ENCODE measurements at places on chromosomes 12 and 14.

- DNase-seq = peak; percentile 6
These were observed at the start of gene SLC24A4 for GRCh38 chr14:92323011-92323915. SLC24A4 (plus strand) TSS chr14:92323165; CDS start chr14:92323831, 666 bp downstream.

- DNase-seq = no peak
These were observed 12.0 kb downstream of the OSBPL8 start for GRCh38 chr12:76547526-76547925.

DNA sequence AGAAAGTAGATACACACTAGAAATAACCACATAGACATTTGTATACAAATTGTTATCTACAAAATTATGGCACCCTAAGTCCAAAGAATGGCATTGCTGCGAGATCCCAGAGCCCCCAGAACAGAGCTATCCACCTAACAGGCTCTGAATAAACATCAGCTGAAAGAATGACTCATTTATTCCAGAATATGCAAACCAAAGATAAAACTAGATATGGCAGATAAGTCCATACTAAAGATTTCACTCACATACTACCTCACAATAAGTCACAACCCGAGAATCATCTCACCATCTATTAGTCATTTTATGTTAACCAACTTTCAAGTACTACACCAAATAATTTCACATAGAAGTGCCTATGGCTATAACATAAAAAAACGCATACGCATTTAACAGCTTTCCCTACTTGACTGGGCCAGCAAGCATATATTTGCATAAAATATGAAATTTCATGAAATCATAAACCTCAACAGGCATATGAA, 5.6 kb downstream of the CNIH1 start:
- peak; percentile 12 for DNase-seq

- no peak for DNase-seq
These were observed 309.3 kb downstream of the PDZRN4 start for GRCh38 chr12:41497409-41497808.

- no peak for DNase-seq
These were observed 30.8 kb downstream of the TMTC3 start for GRCh38 chr12:88172844-88173407.

GRCh38 chr12:65308006-65308405, 29.5 kb downstream of the MSRB3 start:
- no peak for DNase-seq

DNA sequence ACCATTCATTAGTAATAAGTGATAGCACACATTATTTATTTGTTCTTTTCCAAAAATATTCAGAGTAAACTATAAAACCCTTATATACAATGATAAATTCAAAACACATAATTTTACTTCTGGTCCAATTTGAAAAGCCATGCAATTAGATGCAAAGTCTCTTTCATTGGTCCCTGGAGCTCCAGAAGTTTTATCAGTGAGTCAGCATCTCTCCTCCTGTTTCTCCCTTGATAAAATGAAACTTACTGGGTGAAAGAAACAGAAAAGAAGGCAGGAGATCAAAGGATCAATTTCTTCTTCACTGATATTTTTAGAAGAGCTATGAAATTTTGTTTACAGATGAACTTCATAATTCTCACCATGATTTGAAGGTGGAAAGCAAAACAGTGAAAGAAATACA, 47.5 kb downstream of the IFNG start:
- no peak for DNase-seq

DNA sequence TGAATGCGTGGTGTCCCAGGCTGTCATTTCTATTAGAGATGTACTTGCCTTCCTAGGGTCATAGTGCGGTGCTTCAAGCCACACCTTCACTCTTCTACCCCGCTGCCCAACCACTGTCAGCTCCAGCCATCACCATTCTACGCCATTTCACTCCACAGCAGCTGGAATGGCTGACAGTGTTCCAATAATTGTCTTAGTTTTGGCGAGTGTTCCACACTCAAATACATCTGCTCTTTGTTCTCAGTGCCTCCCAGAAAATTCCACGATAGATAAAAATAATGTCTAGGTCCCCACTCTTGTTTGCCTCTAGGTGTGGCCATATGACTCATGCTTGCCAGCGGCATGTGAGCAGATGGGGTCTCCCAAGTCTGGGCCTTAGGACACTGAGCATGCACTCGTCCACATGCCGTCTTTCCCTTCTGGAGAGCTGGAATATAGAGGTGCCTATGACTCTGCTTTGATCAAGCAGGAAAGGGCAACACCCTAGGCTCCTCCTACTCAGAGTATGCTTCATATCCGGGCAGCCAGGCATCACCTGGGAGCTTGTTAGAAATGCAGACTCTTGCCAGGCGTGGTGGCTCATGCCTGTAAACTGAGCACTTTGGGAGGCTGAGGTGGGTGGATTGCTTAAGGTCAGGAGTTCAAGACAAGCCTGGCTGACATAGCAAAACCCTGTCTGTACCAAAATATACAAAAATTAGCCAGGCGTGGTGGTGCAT, 163.0 kb downstream of the BRMS1L start:
- DNase-seq = no peak

DNA sequence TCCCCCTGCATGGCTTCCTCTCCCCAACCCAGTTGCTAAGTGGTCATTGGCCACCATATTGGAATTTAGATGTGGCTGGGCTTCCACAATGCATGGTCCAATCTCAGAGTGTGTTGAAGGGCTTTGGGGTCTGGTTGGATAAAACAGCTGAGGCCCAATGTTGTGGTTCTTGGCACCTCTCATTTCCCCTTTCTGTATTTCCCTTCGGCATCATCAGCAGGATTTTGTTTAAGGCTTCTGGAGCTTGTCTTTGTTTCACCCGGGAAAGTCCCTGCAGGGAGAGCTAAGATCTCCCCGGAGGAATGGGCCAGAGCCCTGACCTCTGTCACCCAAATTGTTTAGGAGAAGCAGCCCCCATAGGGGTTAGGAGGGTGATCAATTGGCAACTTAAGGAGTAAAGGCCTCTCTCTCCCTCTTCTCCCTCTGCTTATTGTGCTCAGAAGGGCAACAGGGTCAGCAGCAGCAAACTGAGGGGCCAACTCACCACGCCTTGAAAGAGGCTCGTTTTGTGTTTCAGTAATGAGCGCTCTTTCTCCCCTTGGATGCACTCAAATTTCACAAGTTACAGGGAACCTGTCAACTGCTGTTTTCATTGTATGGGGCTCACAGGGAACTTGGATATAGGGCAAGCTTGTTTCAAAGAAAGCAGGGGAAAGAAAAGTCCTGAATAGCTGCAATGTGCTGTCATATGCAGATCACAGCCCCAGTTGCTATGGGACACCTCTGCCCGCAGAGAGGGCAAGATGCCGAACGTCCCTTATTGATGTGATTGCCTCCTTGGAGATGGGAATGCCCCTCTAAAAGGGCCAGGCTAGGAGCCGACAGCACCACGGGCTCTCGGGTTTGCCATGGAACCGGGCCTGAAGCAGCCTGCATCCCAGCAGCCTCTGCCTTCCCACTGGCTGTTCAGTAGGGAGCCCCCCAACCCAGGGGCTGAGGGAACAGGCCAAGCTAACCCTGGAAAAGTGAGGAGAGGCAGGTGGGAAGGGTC, 223.7 kb downstream of the ZFP36L1 start:
- no peak for DNase-seq

DNA sequence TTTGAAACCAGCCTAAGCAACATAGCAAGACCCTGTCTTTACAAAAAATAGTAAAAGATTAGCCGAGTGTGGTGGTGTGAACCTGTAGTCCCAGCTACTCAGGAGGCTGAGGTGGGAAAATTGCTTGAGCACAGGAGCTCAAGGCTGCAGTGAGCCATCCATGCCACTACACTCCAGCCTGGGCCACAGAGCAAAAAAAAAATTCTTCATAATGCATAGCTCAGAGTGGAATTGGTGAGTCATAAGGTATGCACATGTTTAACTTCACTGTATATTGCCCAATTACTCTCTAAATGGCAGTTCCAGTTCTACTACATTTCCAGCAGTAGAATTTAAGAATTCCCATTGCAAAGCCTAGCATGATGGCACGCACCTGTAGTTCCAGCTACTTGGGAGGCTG, 26.8 kb upstream of the CLIP1 start:
- DNase-seq = no peak

- no peak for DNase-seq
These were observed 395.2 kb downstream of the PAWR start for GRCh38 chr12:79295572-79295971.

GRCh38 chr12:912466-913235, 36.8 kb downstream of the RAD52 start:
- DNase-seq = no peak

DNA sequence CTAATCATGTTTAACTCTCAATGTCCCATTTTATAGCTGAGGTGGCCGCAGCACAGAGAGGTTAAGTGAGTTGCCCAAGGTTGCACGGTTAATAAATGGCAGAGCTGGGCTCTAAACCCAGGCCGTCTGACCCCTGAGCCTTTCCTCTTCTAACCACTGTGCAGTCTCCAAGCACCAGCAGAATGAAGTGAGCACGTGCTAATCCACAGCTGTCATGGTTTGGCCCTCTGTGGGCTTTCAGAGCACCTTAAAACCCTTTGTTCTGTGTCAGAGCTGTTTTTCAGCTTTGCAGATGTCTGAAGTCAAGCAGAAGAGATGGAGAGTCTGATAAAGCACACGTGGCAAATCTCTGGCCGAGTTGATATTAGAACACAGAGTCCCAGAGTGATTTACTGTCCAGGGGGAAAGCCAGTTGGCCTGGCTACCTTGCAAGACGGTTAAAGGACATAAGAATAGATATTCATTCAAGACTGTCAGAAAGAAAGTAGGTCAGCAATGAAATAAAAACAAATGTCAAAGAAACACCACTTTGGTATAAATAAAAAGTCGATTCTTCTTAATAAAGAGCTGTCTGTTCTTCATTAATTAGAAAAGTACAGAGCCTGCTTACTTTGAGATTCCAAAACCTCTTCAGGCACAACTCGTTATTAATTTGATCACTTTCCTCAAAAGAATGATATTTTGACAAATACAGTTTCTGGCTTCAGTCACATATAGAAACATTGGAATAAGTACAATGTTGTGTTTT, 107.3 kb downstream of the CRADD start:
- DNase-seq = no peak

- no peak for DNase-seq
These were observed 208.6 kb upstream of the TMTC1 start for GRCh38 chr12:29992366-29992765.

DNA sequence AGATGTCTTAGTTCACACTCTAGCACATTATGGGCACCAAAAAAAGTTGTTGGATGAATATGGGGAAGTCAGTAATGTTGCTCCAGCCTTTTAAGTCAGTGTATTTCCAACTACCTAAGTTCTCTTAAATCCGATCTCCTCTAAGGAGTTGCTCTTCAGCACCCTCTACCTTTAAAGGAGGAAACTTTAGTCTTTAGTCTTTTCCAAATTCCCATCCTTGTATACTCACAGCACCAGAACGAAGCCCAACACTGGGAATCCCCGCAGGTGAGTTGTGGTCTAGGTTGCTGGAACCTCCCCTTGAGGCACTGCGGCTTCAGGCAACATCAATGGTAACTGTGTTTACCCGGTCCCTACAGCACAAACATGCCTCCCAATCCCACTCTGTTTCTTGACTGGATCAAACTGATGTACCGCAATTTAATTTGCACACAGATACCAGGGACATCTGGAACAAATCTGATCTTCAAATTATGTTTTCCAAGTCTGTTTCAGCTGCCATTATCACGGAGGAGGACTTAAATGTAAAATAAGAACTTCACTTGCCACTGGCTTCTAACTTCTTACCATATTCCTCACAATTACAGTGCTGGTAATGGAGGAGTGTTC, 179.0 kb downstream of the FOXN3 start:
- DNase-seq = no peak

DNA sequence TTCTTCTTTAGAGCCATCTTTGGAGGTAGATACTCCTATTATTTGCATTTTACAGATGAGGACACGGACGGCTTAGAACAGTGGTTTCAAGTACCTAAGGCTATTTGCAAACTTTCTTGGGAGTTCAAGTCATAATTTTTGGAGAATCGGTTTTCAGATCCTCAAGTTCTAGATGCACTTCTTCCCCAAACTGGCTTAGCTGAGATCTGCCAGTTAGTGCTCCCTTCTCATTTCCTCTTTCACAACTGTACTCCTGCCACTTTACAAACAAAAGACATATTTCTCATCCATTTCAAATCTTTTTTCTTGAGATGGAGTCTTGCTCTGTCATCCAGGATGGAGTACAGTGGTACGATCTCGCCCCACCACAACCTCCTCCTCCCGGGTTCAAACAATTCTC, 77.3 kb downstream of the HELB start:
- no peak for DNase-seq

- DNase-seq = no peak
These were observed 510.4 kb downstream of the TMEM132D start for GRCh38 chr12:129393357-129393937.

DNA sequence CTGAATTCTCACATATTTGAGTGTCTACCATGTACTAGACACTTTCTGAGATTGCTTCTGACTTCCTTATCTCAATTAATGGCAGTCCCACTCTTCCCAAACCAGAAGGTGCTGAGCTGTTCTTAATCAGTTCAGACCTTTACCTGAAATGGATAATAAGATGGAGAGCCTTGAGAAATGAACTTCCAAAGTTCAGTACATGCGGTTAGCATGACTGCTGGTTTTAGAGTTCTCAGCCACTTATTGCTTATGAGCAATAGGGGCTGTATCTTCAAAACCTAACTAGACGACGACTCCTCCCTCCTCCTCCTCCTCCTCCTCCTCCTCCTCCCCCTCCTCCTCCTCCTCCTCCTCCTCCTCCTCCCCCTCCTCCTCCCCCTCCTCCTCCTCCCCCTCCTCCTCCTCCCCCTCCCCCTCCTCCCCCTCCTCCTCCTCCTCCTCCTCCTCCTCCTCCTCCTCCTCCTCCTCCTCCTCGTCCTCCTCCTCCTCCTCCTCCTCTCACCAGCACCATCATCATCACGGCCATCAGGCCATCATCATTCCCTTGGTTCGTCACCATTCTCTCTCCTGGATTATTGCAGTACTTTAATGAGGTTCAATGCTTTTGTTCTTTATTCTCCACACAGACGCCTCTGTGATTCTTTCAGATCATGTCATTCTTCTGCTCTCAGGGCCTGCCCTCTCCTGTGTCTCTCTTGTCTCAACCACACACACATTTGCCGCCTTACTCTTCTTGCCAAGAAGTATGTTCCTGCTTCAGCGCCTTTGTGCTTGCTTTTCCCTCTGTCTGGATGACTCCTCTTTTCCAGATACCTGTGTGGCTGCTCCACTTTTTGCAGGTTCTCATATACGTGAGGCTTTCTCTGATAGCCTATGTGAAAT, 2.7 kb downstream of the PCNX1 start:
- DNase-seq = peak; percentile 44

- DNase-seq = no peak
These were observed 121.1 kb upstream of the EEA1 start for GRCh38 chr12:93050026-93050747.

GRCh38 chr14:77031759-77032490, 3.4 kb upstream of the IRF2BPL start:
- peak; percentile 34 for DNase-seq

- DNase-seq = no peak
These were observed 558.4 kb downstream of the CCER1 start for GRCh38 chr12:90396556-90396955.
